ENCODE measurements at places on chromosomes 6 and 20.

GRCh38 chr6:17580518-17581048 lies 19.5 kb upstream of the FAM8A1 start:
- DNase-seq = peak; percentile 13

DNA sequence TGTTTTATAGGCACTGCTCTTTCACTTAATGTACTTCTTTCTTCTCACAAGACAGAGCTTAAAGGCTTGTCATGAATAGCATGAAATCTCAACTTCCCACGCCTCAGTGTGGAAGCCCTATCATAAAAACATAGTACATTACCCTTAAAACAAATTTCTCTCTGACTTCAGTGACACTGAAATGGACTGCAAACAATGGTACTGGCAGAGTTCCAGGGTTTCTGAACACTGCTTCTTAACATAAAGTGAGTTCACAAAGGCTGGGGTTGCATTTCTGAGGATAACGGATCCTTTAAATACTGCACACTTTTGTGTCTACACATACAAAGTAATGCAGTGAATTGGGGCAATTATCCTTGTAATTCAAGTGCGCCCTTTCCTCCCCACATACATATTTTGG lies 32.3 kb upstream of the PLEKHG1 start:
- no peak for DNase-seq

DNA sequence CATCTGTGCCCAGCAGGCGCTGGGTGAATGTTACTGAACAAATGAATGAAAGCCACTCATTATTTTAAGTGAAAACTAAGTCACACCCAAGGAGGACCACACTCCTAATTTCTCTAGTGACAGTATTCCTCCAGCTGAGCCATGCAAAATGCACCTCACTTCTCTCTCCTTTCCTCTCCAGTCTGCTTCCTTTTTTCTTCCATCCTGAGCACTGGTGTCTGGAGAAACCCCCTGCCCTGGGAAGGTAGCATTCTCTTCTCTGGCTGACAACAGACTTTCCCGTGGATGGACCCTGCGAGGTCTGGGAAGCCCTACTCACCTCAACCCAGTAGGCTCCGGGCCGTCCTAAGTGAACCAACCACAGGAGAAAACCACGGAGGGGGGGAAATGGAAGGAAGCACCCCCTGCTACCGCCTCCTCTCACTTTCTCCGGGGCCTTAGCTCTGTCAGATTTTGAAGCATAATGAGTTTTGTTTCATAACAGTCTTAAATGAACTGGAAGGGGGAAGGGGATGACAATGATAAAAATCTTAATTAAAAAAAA lies 22.6 kb downstream of the TRERF1 start:
- DNase-seq = no peak

DNA sequence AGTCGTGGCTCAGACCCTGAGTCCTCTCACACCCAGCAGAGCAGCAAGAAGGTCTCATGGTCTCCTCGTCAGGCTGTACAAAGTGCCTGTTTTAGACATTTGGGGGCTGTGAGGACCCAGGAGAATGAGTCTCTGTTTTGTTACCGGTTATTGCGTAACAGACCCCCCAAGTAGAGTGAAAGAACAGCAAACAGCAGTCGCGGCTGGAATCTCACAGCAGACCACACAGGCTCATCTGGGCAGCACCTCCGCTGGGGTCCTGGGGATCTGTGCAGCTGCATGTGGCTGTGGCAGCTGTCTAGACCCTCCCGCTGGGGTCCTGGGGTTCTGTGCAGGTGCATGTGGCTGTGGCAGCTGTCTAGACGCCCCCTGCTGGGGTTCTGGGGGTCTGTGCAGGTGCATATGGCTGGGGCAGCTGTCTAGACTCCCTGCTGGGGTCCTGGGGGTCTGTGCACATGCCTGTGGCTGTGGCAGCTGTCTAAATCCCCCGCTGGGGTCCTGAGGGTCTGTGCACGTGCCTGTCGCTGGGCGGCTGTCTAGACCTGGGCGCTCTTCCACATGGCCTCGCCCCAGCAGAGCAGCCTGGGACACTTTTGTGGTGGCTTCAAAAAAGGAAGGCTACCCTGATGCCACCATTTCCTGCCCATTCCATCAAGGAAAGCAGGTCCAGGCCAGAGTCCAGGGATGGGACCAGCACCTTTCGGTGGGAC lies 24.7 kb downstream of the ENTPD6 start:
- no peak for DNase-seq

GRCh38 chr6:68127074-68127473 lies 508.0 kb upstream of the ADGRB3 start:
- no peak for DNase-seq
